ENCODE measurements at places on chromosomes 4 and X.

DNA sequence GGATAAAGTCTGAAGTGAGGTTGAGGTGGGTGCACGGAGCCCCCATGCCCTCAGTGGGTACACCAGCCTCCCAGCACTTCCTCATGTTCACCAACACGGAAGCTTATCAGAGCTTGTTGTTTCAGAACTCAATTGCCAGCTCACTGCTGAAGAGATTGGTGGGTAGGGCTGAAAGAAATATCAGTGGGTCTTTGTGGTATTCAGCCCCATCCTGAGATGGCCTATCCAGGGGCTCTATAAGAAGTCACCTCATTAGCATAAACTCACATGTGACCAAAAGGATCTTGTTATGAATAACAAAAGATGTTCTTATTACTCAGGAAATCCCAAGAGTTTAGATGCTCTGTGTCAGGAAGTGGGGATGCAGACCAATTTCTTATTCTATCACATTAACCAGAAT is 177.3 kb downstream of the ARHGAP10 start:
- no peak for DNase-seq

DNA sequence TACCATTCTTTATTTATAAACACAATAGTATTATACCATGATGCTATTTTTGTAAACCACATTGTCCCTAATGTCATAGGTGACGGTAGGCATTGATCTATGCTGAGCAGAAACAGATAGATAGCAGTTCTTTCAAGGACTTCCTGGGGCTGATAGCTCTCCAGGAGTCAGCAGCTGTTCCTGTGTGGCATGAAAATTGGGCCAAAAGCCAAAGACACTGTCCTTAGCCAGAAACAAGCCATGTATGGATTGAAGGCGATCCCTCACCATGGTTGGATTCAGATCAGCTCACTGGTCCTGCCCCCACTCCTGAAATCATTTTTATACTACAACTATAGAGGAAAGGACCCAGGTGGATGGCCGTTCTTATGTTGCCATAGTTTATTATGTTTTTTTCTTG is 53.6 kb downstream of the DDX60 start:
- no peak for DNase-seq

- DNase-seq = no peak
These were observed 312.6 kb downstream of the PACRGL start for GRCh38 chr4:21012851-21013331.

DNA sequence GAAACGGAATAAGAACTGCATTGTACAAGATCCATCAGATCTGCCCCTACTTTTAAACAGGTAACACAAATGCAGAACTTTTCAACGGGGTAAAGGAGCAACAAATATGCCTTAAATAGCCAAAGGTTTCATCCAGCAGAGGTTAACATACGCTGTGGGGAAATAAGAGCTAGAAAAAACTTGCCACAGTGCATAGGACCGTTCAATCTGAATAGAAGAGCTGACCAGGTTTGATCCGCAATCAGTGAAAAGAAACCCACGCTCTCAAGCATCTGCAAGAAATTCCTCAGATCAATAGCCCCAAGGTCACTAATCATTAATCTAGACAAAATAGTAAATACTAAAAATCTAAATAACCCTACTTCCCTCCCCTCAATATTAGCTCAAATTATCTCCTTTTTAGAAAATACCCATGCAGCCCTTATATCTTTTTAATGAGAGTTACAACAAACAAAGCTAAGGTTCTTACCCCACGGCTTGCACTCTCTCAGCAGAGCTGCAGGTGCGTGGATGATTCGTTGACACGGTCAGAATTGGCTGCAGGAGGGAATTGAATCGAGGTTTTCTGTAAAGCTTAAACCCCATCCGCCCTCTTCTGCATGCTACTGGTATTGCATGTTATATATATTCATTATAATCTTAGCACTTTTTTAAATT is at the start of gene TLR10:
TSS of gene TLR10 (minus strand) at position 539 of the 657 bp plus-strand sequence. CDS start 7,400 bp downstream, outside the sequence.
- DNase-seq = no peak

Data from activated T-cell treated with anti-CD3 and anti-CD28 coated beads for 48 hours (primary cell).